ENCODE measurements at places on chromosomes 6 and 20.
A peak's percentile ranks its signal among the peaks of the same experiment; 100 is the strongest.

DNA sequence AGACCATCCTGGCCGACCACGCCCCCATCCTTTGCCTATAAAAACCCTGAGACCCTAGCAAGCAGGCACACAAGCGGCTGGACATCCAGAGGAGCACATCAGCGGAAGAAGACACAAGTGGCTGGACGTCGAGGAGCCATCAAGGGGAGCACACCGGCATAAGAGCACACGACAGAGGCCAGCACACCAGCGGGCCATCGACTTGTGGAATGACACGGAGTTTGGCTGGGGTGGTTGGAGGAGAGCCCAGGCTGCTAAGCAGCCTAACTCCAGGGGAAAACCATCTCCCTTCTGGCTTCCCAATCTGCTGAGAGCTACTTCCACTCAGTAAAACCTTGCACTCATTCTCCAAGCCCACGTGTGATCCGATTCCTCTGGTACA lies 44.8 kb upstream of the BCLAF1 start:
- no peak for DNase-seq

GRCh38 chr6:30837870-30838269 lies 46.4 kb upstream of the DDR1 start:
- no peak for DNase-seq

DNA sequence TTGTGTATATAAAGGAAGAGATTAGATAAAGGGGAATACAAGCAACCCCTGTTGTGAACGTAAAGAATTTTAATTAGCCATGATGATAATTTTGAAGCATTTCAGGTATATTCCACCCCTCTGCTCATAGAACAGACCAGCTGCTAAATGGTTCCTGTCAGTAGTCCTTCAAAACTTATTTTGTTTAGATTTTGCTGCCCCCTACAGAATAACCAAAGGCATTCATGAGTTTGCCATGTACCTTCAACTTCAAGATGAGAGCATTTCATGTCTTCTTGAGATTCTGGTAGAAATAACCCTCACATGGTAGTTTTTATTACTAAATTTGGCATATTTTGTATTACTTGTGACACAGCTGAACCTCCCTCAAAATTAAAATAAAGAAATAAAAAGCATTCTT lies 1586.7 kb downstream of the HACE1 start:
- no peak for DNase-seq

GRCh38 chr20:4454111-4454510 lies 267.6 kb upstream of the PRND start:
- no peak for DNase-seq

GRCh38 chr6:154848580-154848979 lies 115.4 kb downstream of the SCAF8 start:
- DNase-seq, result no peak

- no peak for DNase-seq
Observed at GRCh38 chr6:75494290-75494689, 690 bp upstream of the FILIP1 start.

DNA sequence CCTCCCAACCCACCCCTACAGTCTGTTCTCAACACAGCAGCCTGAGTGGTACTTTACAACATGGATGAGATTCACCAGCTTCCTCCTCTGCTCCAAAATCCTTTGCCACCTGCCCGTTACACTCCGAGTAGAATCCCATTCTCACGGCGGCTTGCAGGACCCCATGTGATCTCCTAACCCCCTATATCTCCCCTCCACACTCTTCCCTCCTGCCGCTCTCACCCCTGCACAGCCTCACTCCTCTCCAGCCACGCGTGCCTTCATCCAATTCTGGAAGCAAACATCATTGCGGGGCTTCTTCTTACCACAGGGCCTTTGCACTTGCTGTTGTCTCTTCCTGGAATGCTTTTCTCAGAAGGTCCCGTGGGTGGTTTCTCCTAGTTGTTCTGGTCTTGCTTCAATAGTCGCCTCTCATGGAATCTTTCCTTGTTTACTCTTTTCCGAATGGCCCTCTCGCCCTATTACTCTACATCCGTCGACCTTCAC lies 472.3 kb downstream of the CDH26 start:
- DNase-seq, result no peak

DNA sequence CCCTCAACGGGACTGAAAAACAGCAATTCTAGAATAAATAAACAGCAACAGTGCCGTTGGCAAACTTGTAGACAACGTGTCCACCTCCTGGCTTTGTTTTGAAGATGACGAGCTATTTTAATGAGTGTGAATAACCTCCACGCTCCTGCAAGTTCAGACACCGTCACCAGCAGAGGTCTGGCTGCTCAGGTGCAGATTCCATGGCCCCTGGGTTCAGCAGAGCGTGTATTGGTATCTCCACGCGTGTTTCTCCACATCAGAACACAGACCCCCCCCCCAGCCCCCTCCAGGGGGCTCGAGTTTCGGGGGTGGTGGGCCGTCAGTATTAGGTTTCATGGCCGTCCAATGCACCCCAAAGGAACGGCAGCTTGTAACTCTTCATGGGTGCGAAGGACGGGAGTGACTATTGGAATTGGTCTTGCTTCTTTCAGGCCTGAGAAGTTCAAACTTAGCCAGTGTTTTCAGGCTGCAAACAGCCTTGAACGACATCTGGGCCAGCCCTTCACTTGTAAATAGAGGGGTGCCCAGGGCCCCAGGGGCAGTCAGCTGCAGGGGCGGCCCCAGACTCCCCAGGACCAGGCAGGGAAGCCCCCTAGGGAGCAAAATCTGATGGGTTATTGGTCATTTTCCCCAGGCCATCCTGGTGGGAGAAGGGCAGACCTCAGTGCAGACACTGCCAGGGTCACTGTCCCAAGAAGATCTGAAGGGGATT lies 308.6 kb downstream of the TAF4 start:
- no peak for DNase-seq

- DNase-seq, result no peak
Observed at GRCh38 chr6:84280030-84280429, 52.6 kb upstream of the CEP162 start.

DNA sequence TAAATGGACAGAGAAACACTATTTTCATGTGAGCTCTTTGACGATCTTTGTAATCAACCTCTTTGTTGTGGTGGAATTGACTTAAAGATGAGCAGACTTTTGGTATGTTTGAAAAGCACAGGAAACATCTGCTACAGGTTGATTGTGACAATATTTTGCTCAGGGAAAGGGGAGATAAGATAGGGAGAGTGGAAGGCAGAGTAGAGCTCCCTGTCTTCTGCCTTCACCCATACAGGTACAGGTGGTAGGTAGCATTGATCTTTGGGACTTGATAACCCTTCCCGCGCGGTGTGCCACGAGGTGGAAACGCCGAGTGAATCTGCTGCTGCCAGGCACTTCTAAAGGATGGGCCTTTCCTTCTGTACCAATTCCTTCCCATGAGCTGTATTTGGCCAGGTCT lies 183.6 kb downstream of the UTRN start:
- DNase-seq, result no peak

- DNase-seq, result no peak
Observed at GRCh38 chr6:163579880-163580295, 165.4 kb downstream of the QKI start.

- DNase-seq, result no peak
Observed at GRCh38 chr6:135182071-135183001, 1.2 kb downstream of the MYB start.

DNA sequence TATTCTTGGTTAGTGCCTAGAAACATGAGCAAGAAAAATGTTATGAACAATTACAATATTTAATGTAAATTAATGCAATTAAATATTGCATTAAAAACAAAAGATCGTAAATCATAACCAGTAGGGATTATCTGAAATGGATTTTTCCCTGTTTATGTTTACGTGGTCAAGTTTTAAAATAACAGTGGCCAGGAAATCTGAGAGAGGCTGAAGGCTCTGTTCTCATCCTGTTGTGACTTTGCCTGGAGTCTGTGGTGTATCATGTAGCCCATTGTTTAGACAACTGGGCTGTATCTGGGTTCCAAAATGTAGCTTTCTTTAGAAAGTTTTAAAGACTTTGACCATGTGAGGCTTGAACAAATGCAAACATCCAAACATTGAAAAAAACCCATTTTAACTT lies 2.4 kb downstream of the MYO6 start:
- no peak for DNase-seq

- DNase-seq, result peak; percentile 20
Observed at GRCh38 chr6:149862922-149863697, 1.0 kb downstream of the LRP11 start.

DNA sequence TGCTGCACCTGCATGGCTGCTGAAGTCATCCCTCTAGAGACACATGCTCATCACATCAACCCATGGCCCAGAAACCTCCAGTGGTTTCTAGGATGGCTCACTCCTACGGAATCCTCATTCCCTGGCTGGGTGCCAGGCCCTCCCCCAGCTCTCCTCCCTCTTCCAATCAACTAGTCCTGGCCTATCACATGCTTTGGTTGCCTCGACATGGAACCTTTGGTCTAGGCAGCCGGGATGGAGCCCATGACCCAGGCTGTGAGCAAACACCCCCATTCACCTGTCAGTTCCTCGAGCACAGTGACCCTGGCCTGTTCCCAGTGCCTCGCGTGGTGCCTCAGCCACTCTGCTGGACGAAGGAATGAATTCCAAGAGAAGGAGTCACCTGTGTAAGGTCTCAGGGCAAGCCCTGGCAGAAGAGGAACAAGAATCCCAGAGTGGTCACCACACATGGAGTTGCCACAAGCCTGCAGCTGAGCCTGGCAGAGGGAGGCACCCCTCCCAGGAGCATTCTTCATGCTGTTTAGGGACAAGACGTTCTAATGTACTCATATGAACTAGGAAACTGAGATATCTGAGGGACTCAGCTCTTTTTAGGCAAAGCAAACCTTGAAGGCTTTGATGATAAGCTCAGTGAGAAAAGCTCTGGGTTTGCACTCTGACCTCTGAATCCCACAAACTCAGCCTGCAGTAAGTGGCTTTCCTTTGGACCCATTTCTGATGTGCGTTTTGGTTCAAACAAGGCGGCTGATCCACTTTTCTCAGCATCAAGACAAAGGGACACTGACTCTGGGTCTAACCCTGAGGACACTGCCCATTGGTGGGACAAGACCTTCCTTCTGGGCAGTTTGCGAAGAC lies 40.2 kb downstream of the PPP1R3G start:
- DNase-seq, result no peak

- peak; percentile 18 for DNase-seq
Observed at GRCh38 chr6:25652007-25652515, at the start of gene SCGN. Gene SCGN, plus strand, starts transcription at chr6:25652215. Its CDS starts 189 bp downstream, at chr6:25652404.

DNA sequence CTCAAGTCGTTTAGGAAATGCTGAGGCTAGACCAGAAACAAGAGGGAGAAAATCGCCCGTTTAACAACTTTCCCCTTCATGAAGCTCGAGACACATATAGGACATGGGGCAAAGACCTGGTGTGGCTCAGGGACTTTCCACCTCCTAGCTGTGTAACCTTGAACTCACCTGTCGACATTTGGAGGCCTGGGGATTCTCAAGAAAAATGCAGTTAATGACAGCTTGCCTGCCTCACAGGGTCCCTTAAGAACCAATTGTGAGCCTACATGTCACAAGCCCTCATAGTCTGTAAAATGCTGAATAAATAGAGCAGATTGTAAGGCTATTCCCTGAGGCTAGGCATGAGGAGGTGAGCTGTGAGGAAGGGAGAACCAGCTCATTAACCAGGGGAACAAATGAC lies 35.1 kb downstream of the MGME1 start:
- DNase-seq, result no peak

DNA sequence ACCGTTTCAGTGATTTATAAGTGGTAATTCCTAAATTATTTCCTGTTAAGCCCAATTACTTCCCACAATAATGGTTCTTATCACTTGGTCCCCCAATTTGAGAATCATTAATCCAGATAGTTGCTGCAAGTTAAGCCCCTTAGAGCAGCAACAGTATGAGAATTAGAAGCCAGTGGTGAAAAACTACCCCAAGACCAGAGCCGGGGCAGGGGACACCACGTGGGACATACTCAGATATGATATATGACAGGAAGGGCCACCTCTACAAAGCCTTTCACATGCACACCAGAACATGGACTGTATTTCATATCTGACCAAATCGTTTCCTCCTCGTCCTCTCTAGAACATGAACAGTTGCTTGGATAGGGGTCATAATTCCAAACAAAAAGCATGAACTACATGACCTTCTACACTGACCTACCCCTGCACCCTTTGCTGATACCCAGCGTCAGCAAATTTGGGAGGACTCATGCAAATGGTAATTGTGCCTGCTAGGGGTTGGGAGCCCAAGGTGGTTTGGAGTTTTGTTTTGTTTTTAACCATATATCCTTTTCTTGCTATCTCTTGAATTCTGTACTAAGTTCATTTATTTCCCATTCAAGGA lies 3.9 kb downstream of the JAG1 start:
- DNase-seq, result no peak
